ENCODE measurements at places on chromosomes 5 and 9.

DNA sequence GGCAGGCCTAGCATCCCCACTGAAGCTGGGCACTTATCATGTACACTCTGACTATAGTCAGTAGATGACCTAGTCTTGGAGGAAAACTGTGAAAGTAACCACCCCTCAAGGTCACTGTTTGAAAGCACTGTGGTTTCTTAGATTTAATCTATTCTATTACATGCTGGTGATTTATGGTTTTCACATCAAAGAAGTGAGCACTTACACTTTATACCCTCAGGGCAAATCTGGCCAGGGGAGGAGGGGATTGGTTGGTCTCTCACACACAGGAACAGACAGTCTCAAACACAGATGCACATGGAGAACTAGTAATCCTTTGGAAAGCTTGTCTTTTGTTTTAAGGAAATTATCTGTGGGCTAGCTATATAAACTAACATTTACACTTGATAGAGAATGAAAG is 17.9 kb upstream of the SPIN1 start:
- no peak overlapping the region for H3K4me3 ChIP-seq
- no peaks in the 10 kb centered on the region for H3K27me3 ChIP-seq
- H3K36me3 ChIP-seq, result no peaks in the 10 kb centered on the region
- no peak overlapping the region for H3K27ac ChIP-seq
- no peak for DNase-seq

DNA sequence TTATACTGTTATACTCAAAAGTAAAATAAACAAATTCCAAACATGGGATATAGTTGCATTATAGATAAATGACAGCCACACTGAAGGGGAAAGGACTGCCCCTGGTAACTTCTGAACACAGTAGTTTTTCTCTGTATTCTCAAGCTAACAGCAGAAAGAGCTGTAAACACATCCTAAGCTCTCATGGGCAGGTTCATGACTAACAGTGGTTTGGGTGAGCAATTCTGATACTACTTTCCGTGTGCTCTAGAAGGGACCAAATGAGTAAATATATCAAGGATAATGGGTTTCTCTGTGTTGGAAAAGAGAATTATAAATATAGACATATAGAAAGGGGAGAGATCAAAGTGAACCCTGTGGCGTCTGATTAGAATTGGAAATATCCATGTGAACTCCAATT is 2.2 kb upstream of the LCN6 start:
- no peaks in the 10 kb centered on the region for H3K36me3 ChIP-seq
- no peak overlapping the region for H3K27ac ChIP-seq
- no peaks in the 10 kb centered on the region for H3K4me1 ChIP-seq
- no peak for DNase-seq
- H3K27me3 ChIP-seq, result no peaks in the 10 kb centered on the region

DNA sequence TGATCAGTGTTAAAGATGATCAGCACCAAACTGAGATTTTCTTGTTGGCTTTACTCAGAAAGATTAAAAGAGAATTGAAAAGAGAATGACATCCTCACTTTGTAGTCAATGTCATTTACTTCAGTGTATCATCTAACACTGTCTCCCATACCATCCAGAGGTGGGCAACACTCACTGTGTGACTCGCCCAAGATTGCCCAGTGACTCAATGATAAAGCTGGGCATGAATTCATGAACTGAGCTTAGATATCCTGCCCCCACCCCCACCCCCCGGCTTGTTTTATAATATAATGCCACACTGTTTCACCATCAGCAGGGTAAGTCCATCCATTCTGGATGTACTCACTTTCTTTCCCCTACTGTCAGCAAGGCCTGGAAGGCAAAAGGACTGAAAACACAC is 242.2 kb downstream of the FAM114A2 start:
- no peak for DNase-seq
- H3K4me3 ChIP-seq, result no peak overlapping the region
- H3K27ac ChIP-seq, result no peak overlapping the region
- H3K27me3 ChIP-seq, result no peaks in the 10 kb centered on the region
- no peaks in the 10 kb centered on the region for H3K36me3 ChIP-seq
- no peaks in the 10 kb centered on the region for H3K4me1 ChIP-seq

- H3K4me1 ChIP-seq, result peaks cover 32% of the 10 kb centered on the region
- peaks cover 96% of the 10 kb centered on the region for H3K27me3 ChIP-seq
- H3K27ac ChIP-seq, result no peak overlapping the region
- H3K36me3 ChIP-seq, result no peaks in the 10 kb centered on the region
- DNase-seq, result no peak
- H3K4me3 ChIP-seq, result peak overlapping the region; percentile 40
These were observed 43.4 kb upstream of the BICD2 start for GRCh38 chr9:92807757-92808725.

All from suprapubic skin (tissue), 4 donors.